ENCODE measurements at places on chromosomes 4 and X.

DNA sequence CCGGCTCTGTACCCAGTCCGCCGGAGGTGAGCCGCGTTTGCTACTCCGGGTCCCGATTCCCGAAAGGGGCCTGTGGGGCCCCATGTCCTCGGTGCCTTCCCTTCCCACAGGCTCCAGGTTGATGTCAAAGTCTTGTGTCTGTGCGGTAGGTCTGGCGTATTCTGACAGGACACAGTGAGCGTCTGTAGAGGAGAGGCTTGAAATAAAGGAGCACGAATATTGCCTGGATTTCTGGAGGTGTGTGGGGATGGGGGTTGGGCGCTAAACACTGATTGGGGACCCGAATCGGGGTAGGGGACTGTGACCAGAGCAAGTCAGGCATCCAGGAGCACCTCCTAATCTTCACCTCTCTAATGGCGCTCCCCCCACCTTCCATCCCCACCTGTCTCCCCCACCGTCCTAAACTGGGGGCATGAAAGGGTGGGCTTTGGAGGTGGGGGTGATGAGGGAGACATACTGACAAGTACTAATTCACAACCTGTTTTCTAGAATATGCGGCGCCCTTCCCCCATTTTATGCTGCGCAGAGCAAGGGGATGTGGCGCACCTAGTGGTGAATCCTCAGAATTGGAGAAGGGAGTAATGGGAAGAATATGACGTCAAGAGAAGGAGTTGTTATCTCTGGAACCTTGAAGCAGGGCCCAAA, 855 bp downstream of the GPRASP2 start:
- DNase-seq: no peak

DNA sequence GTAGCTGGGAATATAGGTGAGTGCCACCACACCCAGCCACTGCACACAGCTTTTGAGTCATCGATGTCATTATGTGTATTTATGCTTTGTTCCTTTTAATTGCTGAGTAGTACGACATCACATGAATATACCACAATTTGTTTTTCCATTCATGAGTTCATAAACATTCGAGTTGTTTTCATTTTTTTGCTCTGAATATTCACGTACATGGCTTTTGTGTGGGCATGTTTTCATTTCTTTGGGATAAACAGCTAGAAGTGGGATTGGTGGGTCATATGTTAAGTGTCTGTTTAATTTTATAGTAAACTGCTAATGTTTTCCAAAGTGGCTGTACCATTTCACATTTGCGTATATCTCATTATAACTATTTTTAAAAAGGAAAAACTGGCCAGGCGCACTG, 45.1 kb upstream of the KDR start:
- DNase-seq: no peak

GRCh38 chr4:177177541-177178081, 132.1 kb upstream of the NEIL3 start:
- no peak for DNase-seq

- peak; percentile 32 for DNase-seq
These were observed 187.8 kb downstream of the CCNG2 start for GRCh38 chr4:77344784-77345183.

DNA sequence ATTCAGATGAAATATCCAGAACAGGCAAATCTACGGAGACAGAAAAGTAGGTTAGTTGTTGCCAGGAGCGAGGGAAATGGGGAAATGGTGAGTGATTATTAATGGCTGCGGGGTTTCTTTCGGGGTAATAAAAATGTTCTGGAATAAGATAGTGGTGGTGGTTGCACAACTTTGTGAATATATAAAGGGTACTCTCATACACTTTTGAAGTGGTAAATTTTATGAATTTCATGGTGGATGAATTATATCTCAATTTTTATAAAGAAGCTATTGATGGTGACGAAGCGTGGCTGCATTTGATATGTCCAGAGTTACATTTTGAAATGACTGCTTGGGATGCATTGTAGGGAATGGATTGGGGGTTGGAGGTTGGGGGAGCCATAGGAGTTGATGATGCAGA, 16.3 kb downstream of the FAM47E start:
- DNase-seq: no peak

DNA sequence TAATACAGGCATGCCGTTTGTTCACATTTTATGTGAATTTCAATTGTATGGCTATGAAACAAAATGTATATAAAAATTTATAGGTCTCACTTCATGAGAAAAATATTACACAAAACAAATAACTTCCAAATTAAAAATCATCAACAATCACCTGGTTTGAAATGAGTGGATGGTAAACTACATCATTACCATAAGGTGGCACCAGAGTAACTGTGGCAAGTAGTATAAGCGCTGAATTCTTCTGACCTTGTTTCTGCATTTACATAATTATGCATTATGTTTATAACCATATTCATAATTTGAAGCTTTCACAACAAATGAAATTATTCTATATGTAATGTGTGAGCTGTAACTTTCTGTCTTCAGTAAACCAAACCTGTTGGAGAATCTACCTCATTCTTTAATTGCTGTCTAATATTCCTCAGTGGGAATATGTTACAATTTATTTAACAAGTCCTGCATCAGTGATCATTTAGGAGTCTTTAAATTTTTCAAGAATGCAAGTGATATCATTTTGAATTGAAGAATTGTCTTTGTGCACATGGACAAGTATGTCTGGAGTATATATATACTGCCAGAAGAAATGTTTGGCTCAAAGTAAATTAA, 55.2 kb downstream of the MMRN1 start:
- peak; percentile 38 for DNase-seq

GRCh38 chrX:131812847-131813825, 210.0 kb upstream of the STK26 start:
- DNase-seq: peak; percentile 93

- DNase-seq: no peak
These were observed 1400.4 kb upstream of the PCDH7 start for GRCh38 chr4:29319663-29320340.

Measured in OCI-M1 (cell line).